ENCODE measurements at places on chromosomes 7 and 10.

DNA sequence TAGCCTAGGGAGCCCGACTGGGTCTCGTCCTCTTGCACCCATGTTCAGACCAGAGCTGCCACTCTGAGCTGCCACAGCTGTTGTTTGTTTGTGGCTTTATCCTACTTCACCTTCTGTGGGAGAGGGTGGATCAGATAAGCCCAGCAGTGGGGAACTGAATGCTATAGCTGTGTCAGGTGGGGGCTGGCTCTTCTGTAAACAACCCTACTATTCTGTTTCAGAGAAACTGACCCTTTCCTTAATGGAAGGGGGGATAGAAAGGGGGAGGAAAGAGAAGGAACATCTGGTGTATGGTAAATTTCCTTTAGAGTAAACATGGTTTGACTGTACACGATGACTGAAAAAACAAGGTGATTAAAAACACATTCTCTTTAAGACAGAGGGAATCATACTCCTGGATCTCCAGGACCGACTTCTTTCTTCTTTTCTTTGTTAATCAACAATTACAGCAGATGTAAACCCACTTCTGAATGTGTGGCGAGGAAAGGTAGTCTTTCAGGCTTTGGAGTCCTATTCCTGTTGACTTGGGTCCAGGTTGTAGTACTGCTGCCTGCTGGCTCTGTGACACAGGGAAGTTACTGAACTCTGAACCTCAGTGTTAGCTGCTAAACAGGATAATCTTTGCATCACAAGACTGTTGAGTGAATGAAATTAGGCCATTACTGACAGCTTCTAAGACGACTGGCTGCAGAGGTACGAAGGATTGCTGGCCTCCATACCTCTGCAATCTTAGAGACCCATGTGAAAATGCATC, 6.0 kb downstream of the PRXL2A start:
- DNase-seq: no peak

DNA sequence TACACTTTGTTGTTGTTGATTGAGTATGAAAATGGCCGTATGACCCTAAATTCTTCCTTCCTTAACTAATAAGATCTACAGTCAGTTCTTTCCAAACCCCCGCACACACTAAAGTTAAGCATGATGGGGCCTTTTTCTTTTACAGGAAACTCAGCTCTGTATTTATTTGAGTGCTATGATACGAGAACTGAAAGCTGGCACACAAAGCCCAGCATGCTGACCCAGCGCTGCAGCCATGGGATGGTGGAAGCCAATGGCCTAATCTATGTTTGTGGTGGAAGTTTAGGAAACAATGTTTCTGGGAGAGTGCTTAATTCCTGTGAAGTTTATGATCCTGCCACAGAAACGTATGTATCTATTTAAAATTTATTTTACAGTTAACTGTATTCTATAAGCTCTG, 14.2 kb upstream of the NUP42 start:
- DNase-seq: no peak

DNA sequence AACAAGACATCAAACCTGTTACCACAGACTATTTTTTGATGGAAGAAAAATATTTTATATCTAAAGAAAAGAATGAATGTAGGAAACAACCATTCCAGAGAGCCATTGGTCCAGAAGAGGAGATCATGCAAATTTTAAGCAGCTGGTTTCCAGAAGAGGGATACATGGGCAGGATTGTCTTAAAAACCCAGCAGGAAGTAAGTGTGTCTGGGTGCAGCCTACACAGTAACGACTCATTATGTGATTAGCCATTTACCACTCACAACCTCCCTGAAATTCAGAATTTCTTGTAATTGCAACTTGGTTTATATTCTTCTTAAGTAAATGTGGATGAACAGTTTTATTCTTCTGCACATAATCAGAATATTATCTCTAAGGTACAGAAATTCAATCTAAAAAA, 46.2 kb downstream of the NOC3L start:
- DNase-seq: no peak

DNA sequence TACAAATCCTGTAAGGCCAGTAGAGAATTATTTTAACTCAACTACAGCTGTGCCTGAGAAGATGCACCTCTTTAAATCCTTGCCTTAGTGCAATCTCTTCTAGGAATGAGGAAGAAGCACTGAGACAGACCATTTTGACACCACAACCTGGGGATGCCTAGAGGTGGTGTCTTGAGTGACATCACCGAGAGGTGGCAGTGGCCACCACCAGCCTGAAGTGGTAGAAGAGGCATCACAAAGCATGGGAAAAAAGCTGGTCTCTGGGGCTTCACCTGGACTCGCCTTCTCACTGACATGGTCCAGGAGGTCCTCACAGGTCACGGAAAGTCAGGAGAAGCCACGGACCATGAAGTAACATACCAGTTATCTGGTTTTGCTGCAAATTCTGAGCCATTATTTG, 99.2 kb upstream of the PDLIM1 start:
- no peak for DNase-seq

GRCh38 chr7:117673839-117674238, 194.0 kb downstream of the CFTR start:
- no peak for DNase-seq

- no peak for DNase-seq
These were observed 37.6 kb downstream of the MCU start for GRCh38 chr10:72729528-72729927.

DNA sequence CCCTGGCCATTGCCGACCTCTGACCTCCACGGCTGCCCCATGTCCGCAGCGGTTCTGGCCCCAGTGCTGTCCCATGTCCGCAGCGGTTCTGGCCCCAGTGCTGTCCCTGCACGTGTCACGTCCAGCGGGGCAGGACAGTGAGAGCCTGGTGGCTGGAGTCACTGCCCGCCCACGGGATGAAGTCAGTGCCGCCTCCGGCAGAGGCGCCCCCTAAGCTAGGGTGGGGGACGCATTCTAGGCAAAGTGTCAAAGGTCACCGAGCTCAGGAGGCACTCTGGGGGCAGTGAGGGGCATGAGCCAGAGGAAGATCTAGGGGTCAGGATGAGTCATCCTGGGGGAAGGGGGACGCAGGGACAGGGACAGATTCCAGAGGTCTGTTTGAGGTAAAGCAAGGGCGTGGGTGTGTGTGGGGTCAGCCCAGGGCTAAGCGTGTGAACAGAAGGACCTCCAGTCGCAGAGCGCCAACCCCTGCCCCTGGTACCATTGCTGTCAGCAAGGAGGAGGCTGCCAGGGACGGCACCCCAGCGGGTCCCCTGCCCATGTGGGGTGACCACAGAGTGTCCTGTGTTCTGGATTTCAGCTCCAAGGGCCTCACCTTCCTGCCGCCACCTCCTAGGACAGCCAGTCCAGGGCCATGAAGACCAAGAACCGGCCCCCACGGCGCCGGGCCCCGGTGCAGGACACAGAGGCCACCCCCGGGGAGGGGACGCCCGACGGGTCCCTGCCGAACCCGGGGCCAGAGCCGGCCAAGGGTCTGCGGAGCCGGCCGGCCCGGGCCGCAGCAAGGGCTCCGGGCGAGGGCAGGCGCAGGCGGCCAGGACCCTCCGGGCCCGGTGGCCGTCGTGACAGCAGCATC, 665 bp downstream of the BHLHA15 start:
- no peak for DNase-seq

DNA sequence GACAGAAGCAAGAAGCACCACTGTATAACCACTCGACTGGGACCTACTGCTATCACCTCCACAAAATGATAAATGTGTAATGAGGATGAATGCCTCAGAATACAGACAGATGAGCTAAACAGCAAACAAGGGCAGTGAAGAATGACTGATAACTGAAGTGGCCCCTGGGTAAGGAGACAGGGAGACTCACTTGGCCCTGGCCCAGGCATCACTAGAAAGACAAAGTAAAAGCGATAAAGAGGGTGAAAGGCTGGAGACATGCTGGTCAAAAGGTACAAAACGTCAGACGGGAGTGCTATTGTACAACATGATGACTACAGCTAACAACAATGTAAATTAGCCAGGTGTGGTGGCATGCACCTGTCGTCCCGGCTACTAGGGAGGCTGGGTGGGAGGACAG, 27.8 kb upstream of the APBB1IP start:
- DNase-seq: no peak

- DNase-seq: no peak
These were observed 333.3 kb downstream of the CACNA2D1 start for GRCh38 chr7:82110146-82110840.

- DNase-seq: no peak
These were observed 61.5 kb upstream of the RPA3 start for GRCh38 chr7:7779888-7780287.

- DNase-seq: no peak
These were observed 99.8 kb upstream of the AGBL3 start for GRCh38 chr7:134886353-134887057.

DNA sequence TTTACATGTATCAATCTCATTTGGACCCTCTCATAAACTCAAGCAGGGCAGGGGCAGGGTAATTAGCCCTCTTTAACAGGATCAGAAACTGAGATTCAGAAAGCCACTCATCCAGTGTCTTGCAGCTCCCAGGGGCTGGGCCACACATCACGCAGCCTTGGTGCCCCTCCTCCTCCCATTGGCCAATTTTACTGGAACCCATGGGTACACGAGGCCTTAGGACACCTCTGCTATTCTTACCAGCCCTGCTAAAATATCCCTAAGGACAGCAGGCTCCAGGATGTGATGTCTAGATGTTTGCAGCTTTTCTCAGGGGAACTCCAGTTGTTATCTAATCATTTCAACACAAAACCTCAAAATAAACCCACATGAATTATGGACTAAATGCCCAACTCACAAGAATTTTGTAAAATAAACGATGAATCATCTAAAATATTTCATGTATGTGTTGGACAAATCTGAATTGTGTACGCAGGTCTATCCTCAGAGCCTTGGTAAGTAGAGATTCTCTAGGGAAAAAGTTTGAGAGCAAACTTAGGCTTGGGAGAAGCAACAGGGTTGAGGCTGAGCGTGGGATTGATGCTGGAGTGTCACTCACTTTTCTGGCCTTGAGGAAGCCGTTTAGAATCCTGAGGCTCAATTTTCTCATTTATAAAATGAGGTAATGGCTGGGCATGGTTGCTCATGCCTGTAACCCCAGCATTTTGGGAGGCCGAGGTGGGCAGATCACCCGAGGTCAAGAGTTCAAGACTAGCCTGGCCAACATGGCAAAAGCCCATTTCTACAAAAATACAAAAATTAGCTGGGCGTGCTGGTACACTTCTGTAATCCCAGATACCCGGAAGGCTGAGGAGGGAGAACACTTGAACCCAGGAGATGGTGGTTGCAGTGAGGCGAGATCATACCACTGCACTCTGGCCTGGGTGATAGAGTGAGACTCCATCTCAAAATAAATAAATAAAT, 69.7 kb upstream of the TNS3 start:
- DNase-seq: no peak

GRCh38 chr10:15783941-15784636, 64.4 kb upstream of the ITGA8 start:
- no peak for DNase-seq

DNA sequence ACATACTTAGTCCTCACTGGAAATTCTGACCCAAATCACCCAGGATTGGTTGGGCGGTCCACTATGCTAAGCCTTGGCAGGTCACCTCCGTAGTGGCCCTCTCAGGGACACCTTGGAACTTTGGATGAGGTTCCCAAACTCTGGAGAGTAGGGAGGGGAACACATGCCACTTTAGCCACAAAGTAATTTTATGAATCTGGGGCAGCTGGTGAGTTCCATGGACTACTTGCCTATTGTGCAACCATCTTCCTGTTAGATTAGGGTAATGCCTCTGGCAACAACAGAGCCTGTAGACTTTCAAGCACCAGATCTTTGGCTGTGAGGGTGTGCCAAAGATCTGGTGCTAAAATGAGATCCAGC, 77.7 kb downstream of the ITGB8 start:
- DNase-seq: no peak

GRCh38 chr10:86876748-86877147, 80.7 kb downstream of the MMRN2 start:
- no peak for DNase-seq

DNA sequence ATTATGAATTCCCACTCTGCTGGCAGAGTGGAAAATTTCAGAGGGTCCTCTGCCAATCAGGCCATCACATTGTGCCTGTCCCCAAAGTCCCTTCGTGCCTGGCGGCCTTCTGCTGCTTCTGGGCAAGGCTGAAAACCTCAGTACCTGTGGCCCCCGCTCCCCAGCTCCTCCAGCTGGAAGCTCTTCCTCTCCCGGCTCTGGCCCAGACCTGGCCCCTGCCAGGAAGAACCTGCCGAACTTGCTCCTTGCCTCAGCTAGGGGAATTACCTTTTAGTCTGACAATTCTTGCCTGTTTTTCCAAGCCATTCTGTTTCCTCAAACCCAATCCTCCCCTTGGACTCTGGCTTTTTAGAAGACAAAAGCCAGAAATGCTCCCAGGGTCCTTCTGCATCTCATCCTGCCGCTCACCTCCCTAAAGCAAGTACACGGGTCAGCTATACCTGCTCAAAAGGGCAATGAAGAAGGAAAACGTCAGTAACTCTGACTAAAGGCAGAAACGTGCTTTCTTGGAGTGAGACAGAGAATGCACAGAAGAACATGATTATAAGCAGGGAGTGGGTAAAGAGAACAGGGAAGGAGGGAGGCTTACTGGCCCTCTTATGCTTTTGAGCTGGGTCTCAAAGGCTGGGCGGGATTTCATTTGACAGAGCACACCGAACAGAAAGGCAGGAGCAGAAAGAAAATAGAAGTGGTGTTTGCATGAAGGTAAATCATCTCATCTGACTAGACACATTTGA, 28.1 kb upstream of the TRIL start:
- no peak for DNase-seq

- DNase-seq: no peak
These were observed 77.7 kb downstream of the OSBPL3 start for GRCh38 chr7:24902276-24902675.

GRCh38 chr7:50792342-50793119, 9.8 kb upstream of the GRB10 start:
- no peak for DNase-seq

DNA sequence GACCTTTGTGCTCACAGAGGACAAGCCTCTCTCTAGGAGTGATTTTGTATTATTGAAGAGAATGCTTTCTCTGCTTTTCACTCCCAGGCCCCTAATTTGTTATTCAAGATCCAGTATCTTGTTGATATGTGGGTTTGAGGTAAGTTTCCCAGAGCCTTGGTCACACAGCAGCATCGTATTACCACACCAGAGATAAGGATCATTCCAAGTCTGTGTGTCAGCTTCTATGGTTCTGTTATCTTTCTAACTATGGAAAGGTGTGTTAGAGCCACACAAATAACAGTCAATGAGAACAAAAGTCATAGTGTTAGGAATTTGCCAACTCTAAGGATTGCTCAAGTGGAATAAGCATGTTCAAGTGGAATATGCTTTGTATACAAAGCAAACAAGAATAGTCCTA, 1208.3 kb downstream of the GATA3 start:
- DNase-seq: no peak

GRCh38 chr7:147106746-147107145, 990.1 kb downstream of the CNTNAP2 start:
- no peak for DNase-seq
